ENCODE measurements at places on chromosomes 2 and 18.

- no peak for DNase-seq
Observed at GRCh38 chr2:163692611-163693482, 43.0 kb downstream of the FIGN start.

- no peak for DNase-seq
Observed at GRCh38 chr2:3642521-3643215, 15.3 kb upstream of the ALLC start.

GRCh38 chr2:200609028-200609614, 23.3 kb downstream of the AOX1 start:
- peak; percentile 94 for DNase-seq

DNA sequence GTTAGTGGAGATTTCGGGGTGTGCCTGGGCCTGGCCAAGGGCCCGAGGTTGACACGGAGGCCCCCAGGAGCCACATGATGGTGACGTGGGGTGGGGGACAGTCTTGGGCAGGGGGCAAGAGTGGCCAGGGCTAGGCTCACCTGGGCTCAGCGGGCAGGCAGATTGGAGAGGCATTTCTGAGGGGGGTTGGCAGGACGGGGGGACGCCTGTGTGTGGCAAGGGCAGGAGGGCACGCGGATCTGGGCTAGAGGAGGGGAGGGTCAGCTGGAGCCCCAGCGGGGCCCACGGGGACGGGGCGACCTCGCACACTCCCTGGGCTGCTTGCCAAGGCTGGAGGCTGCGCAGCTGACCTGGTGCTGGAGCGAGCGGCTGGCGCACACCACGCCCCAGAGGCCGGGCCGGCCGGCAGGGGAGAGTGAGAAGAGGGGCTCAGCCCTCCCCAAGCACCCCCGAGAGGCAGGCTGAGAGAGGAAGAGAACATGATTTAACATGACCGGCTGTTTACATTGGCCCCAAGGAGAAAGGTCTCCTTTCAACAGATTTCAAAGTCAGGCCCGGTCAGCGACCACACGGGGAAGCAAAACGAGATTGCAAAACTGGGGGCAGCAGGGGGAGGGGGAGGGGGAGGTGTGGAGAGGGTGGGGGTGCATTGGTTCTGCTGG, 38.0 kb upstream of the SNED1 start:
- DNase-seq: peak; percentile 6

DNA sequence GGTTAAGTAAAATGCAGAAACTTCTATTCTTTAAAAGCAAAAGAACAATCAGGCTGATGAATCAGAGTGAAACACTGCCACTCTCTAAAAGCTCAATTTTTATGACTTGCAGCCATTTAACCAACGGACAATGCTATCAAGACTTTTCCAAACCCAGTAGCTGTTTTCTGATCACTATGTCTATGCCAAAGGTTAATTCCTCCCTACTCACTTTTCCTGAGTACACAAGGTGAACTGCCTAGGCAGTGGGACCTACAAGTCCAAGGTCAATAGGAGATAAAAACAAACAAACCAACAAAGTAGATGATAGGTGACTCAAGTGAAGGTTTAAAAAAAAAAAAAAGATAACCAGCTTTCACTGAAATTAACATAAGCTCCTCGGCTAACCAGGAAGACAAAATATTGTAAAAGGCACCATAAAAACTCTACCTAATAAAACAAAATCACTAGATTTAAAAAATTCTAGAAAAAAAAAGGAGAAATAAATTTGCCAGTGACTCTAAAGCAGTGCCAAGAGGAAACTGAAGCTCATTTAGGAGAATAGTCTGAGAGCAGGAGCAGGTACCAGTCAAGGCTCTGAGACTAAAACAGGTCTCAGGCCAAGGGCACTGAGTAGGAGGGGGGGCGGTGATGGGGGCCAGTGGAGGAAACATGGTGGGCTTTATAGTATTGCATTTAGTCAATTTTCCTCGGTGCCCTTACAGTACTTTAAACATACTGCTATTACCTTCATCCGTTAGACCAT, 134.1 kb upstream of the DLGAP1 start:
- no peak for DNase-seq

GRCh38 chr2:239262484-239263230, 138.2 kb downstream of the HDAC4 start:
- DNase-seq: no peak

- no peak for DNase-seq
Observed at GRCh38 chr2:147500819-147501395, 343.9 kb upstream of the ACVR2A start.

DNA sequence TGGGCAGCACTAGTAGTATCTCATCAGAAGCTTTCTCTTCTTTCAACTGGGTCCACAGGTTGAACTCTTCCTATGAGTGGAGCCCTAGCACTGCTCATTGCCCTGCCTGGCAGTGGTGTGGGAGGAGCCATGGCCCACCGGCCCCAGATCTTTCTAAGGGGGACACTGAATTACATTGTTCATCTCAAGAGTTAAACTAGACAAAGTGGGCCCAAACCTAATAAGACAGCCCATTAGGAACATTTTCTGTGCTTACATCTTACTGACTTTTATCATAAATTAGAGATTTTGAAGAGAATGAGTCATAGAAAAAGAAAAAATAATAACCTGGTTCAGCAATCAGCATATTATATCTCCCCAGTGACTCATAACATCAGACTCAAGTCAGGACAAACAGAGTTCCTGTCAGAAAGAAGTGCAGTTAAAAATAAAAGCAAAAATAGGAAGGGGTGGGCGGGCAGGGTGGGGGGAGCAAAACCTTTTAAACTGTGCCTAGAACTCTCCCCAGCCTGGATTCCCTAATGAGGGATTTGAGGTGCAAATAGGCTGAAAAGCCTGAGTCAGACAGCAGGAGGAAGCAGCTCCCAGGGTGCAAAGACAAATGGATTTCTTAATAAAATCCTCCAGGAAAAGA, 161.6 kb upstream of the TRIB2 start:
- DNase-seq: peak; percentile 66

GRCh38 chr2:85091838-85092237, 41.4 kb upstream of the TCF7L1 start:
- DNase-seq: no peak

DNA sequence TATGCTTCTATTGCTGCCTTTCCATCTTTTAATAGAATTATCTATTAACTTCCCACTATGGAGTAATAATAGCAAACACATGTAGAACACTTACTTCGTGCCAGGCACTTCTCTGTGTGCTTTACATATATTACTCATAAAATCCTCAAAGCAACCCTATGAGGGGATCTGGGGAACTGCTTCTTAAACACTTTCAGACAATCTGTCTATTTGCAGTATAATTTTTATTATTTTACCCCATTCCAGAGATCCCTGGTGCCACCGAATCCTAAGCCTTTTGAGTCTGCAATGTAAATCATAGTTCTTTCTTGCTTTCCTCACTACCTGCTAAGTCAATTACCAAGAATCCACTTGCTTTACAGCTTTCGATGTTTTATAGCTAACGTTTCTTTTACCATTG, 25.6 kb upstream of the GCFC2 start:
- no peak for DNase-seq

DNA sequence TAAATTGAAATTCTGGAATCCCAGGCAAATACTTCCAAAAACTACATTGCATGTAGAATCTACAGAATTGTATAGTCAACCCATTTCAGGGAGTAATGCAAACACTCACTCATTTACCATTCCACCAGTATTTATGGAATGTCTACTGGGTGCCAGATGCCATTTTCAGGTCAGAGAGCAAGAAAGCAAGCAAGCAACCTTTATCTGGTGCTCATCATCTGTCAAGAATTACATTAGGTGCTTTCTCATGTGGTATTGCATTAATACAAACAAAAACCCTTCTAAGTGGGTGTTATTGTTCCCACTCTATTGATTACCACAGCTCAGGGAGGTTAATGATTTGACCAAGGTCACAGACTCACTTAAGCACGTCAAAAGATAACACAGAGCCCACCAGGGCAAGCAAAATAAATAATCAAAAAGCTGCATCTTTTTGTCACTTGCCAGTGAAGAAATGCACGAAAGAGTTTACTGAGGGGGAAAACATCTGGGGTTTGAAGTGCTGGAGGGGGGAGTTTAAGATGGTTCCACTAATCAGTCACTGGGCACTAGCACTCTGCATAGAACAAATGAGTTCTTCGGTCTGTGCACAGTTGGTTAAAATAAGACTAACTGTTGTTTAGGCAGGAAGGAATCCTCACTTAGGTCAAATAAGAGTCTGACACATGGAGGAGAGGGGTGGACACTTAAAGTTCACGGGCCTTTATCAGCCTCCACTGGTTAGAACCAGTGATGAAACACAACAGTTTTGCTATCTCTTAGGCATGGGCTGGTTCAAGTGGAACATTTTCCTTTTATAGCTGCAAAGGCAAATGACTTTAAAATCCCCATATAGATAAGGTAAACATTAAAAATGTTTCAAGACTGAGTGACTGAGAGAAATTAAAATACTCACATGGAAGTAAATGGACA, 208.8 kb downstream of the CDH2 start:
- DNase-seq: peak; percentile 83

GRCh38 chr2:68236876-68237275, 15.5 kb downstream of the PPP3R1 start:
- DNase-seq: no peak

DNA sequence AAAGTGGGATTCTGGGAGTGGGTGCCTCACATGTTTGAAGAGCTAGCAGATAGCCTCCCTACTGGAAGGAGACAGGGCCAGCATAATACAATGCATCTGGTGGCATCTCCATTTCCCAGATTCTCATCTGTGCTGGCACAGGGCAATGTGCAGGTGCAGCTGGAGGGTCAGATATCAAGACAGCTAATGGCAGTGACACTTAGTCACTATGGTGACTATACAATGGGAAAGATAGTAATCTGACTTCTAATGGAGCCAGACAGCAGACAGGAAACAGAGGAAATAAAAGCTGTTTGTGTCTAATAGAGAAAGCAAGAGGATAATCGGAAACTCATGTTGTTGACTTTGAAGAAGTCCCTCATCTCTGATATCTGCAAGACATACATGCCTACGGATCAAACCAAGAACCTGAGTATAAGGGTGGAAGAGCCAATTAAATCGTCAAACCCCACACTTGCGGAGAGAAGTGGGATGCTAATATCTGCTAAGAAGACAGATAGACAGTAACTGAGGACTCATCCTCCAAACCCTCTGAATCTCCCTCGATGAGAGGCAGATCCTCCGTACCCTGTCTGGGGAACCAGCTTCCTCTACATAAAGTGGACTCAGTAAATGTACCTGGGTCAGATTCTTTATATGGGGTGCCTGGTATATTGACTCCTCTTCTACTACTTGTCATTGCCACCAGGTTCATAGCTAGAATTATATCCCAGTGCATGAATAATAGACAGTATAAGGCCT, 692.7 kb downstream of the SOCS6 start:
- no peak for DNase-seq

DNA sequence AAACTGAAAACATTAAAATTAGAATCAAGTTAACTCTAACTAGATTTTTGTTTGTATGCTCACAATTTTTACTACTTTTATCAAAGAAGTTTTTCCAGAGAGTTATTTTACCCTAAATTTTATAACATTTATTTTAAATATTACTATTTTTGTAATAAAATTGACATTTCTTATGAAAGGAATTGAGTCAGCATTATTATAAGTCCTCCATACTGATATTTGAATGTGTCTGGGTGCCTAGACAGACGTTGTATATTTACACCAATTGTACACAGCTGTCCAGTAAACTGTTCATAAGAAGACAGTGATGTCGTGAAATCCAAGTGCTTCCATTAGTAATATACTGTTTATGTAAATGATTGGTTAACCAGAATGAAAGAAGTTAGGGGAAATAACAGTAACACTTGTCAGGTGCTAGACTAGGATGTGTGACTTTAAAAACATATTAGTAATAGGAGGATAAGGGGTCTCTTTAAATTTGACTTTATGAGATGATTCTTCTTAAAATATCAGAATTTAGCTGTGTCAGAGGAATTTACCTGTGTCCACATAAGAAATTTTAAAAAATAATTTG, 73.7 kb downstream of the TANK start:
- DNase-seq: no peak

DNA sequence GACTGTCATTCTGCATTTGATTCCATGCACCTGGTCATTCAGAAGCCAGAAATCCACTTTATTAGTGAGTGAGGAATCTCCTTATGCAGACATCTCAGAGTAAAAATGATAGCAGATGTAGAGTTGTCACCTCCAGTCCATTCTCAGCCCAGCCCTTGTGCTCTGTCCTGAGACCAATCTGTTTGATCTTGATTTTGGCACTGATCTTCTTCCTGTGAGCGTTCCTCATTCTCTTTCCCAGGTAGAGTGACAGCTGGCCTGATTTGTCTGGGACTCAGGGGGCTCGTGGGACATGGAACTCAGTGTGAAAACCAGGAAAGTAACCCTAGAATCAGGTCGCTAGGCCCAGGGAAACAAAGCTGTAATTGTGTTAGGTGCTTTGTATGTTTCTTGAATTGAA, 8.9 kb downstream of the ARHGAP25 start:
- DNase-seq: no peak

DNA sequence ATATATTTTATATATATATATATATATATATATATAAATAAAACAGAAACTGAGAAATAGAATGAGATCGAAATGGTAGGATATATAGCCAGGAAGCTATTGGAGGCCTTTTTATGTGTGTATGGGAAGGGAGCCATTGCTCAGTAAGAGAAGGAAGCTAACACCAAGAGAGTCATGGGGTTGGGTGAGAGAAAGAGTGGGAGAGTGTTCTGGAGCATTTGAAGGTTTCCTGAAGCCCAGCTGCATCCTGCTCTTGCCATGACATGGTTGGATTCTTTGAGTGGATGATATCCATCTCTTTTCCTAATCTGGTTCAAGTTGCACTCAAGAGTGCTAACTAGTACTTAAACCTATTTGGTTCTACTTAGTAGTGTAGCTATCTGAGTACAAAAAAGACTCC, 282.3 kb downstream of the DYSF start:
- DNase-seq: no peak

- no peak for DNase-seq
Observed at GRCh38 chr2:129757915-129758783, 221.3 kb upstream of the RAB6C start.

- DNase-seq: no peak
Observed at GRCh38 chr2:134778372-134778771, 59.6 kb upstream of the TMEM163 start.

- DNase-seq: peak; percentile 34
Observed at GRCh38 chr2:133424876-133425275, 143.4 kb downstream of the NCKAP5 start.

- DNase-seq: no peak
Observed at GRCh38 chr2:62102402-62102920, 93.5 kb upstream of the B3GNT2 start.
